HS-27A (cell line): ENCODE measurements at places on chromosomes 5 and 9.

DNA sequence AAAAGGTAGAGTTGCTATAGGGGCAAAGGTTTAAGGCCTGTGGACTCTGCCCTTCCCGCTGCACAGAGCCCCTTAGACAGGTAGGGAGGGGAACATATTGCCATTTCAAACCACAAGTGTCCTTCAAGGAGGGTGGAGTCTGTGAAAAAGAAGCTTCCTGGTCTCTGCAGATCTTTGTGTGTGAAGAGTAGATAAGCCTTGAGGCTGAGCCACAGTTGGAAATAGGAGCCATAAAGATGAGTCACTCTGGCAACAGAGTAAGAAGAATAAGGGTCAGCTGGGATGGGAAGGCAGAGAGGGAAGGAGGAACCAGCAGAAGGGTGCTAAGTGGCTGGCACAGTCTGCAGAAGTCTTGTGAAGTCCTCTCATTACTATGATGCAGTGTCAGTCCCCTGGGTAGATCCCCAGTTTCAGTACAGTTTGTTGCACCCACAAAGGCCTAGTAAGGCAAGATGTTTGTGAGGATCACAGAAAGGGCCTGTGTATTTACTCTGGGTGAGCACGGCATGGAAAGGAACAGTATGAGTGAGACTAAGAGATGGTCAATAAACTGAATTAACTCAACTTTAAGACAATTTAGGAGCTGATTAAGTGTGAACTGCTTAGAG lies 18.1 kb downstream of the GRXCR2 start:
- peak; percentile 31 for DNase-seq

GRCh38 chr5:125402787-125403186 lies 656.3 kb upstream of the ZNF608 start:
- no peak for DNase-seq

- DNase-seq = no peak
Measured at GRCh38 chr9:127974001-127974768, 6.6 kb downstream of the EEIG1 start.

DNA sequence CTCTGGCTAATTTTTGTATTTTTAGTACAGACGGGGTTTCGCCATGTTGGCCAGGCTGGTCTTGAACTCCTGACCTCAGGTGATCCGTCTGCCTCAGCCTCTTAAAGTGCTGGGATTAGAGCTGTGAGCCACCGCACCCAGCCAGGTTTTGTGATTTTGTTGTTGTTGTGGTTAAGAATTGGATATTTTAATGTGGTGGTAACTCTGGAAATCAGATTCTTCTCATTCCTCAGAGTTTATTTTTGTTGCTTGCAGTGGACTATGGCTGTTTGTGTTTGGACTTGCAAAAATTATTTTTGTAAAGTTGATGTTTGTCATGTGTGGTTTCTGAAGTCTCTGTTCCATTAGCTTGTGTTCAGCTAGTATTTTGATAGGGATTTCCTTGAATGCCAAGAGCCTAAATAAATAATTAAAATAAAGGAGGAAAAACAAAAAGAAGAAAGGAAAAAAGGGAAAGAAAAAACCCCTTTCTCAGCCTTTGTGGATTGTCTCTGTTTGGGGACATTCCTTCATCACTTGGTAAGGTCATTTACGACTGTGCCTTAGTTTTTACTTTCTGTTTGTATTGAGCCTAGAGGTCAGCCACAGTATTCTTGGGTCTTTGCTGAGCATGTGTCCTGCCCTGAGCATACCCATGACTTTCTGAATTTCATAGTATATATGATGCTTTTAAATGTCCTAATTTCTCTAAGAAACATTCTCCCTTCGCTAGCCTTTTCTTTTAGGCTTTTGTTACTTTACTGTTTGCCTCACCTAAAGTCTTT lies 37.3 kb downstream of the PBX3 start:
- no peak for DNase-seq

GRCh38 chr5:138903130-138903775 lies 28.1 kb upstream of the LRRTM2 start:
- no peak for DNase-seq

- DNase-seq = no peak
Measured at GRCh38 chr5:171410181-171410580, 9.3 kb upstream of the FGF18 start.

GRCh38 chr5:40736103-40736875 lies 19.5 kb downstream of the TTC33 start:
- DNase-seq = peak; percentile 49

- DNase-seq = no peak
Measured at GRCh38 chr5:7565559-7565958, 169.6 kb downstream of the ADCY2 start.

DNA sequence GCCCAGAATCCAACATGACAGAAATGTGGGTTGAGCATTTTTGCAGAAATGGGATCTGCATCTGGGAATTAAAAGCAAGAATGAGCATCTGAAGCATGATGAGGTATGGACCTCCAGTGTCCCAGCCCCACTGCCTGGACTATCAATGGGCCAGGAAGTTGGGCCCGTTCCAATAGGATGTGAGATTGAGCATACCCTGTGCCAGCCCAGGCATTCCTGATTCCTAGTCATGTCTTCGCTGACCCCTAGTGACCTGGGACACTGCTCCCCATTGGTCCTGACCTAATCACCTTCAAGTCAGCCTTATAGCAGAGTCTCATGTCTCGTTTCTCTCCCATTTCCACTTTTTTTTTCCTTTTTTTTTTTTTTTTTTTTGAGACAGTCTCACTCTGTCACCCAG lies 197.4 kb upstream of the IRX2 start:
- no peak for DNase-seq

- DNase-seq = no peak
Measured at GRCh38 chr5:85760519-85760918, 857.2 kb upstream of the COX7C start.

DNA sequence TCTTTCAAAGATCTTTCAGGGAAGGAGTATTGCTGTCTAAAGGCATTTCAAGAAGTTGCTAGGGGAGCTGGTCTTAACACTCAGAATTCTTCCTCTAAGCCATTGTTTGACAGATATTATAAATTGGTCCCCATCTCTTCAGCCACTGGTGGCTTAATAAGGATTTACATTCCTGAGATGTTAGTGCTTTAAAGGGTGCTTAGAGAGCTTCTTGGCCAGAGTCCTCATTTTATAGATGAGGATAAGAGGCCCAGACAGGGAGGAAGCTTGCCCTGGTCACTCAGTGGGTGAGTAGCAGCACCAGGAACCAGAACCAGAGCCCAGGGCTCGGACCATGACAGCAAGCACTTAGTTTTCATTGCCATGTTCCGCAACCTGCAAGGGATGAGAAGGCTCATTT lies 53.2 kb downstream of the GALNT10 start:
- DNase-seq = no peak

- no peak for DNase-seq
Measured at GRCh38 chr5:108054349-108054748, 327.5 kb downstream of the FBXL17 start.

DNA sequence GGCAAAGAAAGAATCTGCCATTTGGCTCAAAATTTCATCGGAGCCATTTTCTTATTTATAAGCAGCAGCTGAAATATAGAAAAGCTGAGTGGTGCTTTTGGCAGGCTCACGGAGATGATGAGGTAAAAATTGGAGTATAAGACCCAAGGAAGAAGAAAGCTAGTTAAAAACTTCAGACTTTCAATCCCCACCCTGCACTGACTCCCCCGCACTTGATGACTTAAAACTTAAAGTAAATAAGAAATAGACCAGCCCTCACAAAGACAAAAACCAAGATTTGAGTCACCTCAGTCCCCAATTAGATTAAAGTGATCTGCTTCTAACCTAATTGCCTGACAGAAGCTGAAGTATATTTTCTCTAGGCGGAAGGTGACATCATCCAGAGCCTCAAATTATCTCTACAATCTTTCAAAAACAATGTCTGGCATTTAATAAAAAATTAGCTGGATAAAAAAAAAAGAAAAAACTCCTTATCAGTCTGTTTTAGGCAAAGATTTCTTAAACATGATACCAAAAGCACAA lies 124.0 kb upstream of the PJA2 start:
- no peak for DNase-seq

DNA sequence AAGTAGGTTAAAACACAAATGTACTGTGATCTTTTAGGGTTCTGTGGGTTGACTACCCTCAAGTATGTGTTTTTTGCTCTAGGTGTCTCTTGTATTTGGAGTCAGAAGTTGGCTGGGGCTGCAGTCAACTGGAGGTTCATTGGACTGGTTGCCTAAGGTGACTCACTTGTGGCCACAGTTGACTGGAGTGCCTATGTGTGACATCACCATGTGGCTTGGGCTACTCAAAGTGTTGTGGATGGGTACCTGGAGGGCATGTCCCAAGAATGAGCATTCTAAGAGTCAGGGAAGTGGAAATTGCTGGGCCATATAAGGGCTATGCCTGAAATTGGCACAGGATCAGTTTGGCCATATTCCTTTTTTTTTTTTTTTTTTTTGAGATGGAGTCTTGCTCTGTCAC lies 27.4 kb downstream of the SNX30 start:
- DNase-seq = no peak

GRCh38 chr5:181114284-181114843 lies 16.6 kb downstream of the OR2V1 start:
- no peak for DNase-seq

DNA sequence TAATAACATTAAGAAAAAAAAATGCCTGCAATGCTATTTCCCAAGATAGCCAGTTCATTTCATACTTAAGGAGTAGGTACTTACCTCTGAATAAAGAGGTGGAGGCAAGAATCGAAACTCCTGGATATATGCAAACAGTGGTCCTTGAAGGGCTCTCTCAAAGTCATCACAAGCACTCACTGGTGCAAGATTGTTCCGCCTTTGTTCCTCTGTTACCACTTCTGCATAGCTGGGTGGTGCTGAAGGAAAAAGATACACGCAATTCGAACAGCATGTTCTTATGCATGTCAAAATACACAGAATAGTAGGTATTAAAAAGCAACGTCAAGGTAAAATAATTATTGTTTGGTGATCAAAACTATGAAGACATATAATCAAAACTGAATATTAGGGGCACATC lies 9.5 kb downstream of the ARRDC3 start:
- DNase-seq = no peak

DNA sequence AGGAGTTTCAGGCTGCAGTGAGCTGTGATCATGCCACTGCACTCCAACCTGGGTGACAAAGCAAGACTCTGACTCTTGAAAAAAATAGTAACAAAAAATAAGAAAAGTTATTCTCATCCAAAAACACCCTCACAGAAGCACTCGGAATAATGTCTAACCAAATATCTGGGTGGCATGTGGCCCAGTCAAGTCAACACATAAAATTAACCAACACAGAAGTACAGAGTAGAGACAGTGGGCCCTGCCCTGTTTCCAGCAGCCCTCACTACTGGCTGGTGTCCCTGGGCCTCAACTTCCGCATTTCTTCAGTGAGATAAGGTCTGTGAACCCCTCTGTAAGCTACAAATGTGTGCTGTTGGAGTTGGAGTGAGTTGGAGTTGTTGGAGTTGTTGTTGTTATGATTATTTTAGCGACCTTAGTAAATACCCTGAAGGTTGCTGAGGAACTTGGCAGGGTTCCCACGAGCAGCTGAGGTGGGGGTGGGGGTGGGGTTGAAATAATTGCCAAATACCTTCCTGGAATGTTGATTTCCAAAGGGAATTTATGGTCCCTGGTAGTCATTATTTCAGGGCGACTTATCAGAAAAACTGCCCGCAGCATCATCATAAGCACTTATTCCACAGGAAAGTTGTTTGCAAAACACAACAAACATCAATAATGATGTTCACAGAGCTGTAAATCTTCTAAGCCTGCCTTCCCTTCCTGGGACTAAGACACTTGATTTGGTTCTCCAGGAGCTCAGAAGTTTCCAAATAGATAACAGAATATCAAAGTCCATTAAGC lies 30.2 kb downstream of the C5orf15 start:
- DNase-seq = no peak

DNA sequence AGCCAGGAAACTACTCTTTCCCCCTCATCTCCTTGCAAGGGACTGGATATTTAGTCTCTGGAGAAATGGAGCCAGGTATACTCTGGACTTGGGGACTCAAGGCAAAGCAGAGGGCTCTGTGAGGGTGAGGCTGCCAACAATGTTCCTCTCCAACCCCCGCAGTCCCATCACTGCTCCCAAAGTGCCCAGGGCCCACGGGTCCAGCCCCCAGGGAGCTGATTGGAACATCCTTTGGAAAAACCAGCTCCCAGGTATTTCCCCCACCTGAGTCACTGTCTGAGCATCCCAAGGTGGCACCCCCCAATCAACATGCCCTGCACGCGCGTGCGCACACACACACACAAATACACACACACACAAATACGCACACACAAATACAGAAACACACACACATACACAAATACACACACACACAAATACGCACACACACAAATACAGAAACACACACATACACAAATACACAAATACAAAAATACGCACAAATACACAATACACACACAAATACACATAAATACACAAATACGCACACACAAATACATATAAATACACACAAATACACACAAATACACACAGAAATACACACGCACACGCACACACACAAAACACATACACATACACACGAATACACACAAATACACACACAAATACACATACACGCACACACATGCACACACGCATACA lies 137.4 kb downstream of the DAB2IP start:
- no peak for DNase-seq

GRCh38 chr9:109963079-109963478 lies 183.1 kb downstream of the PALM2AKAP2 start:
- no peak for DNase-seq

DNA sequence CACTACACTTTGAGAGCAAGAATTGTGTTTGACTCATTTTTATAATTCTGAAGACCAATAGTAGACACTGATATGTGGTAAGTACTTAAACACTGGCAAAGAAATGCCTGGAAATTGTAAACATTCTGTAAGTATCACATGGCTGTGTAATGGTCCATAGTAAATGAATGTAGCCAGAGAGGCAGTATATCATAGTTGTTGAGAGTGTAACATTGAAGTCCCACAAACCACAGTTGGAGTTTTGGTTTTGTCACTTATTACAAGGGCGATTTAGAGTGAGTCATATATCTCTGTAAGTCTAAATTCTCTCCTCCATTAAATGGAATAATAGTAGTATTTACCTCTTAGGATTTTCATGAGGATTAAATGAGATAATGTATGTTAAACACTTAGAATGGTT lies 181.1 kb upstream of the MEF2C start:
- DNase-seq = no peak

DNA sequence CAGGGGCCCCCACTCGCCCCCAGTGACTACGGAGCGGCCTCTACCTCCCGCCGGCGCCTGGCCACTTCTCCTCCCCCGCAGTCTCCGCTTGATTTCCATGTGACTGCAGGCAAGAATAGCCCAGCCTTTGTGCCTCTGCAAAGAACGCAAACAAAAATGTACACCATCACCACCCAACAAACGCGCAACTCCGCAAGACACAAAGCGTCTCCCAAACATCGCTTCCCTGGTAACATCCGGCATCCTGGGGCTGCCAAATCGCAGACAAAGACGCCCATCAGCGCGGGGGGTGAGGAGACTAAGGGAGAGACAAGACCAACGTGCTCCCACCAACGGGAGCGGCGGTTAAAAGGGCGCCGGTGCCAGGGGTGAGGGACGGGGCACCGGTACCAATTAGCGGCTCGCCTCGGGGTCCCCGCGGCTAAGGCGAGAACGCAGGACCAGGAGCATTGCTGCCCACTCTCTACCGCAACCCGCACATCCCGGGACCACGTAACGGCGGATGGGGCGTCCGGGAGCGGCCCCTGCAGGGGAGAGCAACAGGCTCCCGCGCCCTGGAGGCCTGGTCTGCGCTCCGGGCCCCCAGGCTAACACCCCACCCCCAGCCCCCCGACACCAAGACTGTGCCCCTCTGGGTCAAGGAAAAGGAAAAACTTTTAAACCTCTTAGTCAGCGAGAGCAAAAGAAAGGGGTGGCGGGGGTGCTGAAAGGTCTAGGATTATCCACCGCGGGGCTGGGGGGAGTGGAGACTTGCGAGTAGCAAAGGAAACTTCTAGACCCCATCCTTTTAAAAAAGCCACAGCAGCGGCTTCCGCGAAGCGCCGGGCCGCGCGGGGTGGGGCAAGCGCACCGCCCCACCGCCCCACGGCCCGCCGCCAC lies 885 bp downstream of the MPDZ start:
- no peak for DNase-seq
